ENCODE measurements at places on chromosomes 1 and 21.

- no peak for DNase-seq
Observed at GRCh38 chr21:46483300-46484295, 24.9 kb downstream of the DIP2A start.

DNA sequence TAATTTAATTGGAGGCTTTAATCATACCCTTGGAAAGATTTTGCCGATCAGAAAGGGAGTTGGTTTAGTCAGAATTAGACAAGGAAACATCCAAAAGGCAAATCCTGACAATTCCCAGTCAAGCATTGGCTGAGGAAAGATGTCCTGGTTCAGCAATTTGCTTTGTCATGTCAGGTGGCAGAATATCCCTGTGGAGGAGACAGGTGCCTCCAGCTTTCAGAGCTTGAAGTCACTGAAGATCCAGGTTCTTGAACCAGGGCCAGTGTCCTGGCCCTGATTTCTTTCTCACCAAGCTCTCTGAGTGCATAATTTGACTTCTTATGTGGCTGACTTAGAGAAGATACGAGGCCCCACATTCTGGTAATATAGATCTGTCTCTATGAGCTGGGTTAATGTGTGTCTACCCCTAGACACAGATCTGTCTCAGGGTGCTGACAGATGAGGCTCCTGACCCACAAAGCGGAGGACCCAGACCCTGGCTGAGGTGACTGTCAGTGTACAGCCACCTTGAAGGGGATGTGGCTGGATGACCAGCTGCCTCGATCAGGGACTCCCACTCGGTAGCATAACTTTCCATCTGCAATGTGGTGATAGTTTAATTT lies 118.9 kb downstream of the HHAT start:
- no peak for DNase-seq

GRCh38 chr1:37948166-37948565 lies 1.3 kb upstream of the INPP5B start:
- DNase-seq, result no peak

DNA sequence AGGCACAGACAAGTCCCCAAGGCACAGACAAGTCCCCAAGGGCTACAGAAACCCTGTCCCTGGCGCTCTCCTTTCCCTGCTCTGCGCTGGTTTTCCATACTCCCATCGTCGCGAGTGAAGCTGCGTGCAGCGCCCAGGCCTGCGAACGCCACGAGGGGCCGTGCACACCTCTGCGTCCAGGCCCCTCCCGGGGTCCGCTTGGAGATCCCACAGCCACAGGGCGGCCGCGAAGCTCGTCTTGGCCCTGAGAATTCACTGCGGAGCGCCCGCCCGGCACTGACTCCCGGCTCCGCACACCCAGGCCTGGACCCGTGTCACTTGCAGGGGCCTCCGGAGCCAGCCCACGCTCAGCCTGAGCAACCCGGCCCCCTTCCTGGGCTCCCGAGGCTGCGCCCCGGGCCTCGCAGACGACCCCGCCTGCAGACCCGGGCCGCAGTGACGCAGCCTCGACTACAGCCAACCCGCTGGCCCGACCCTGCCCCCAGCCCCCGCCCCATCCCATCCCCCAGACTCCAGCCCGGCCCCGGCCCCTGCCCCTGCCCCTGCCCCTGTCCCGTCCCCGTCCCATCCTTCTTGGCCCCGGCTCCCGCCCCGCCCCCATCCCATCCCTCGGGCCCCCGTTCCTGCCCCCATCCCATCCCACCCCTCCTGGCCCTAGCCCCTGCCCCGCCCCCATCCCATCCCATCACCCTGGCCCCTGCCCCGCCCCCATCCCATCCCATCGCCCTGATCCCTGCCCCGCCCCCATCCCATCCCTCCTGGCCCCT lies 841 bp downstream of the POFUT2 start:
- DNase-seq, result no peak

DNA sequence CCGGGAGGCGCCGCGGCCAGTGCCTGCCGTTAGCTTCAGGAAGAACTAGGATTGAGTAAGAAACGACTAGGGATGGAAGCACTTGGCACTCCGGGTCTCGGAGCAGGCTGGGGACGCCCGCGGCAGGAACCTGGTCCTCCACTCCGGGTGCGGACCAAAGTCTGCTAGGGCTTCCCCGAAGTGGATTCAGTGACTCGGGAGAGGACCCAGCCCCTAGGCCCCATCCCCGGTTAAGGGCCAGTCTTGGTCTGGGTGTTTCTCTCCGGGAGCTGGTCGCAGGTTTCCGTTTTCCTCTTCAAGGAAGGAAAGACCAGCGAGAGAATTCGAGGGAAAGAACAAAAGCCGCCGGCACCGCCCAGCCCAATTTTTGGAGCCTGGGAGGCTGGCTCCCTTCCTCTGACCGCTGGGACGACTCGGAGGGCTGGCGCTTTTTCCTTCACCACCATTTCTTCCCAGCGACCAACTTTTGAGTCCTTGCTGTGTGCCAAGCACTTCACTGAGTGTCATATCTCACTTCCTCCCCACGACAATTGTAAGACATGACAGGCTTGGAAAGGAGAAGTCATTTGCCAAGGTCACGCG lies 16.8 kb upstream of the STMN1 start:
- no peak for DNase-seq

- DNase-seq, result no peak
Observed at GRCh38 chr1:22953057-22953739, 19.5 kb downstream of the LACTBL1 start.

- no peak for DNase-seq
Observed at GRCh38 chr1:244060117-244060516, 9.0 kb downstream of the ZBTB18 start.

DNA sequence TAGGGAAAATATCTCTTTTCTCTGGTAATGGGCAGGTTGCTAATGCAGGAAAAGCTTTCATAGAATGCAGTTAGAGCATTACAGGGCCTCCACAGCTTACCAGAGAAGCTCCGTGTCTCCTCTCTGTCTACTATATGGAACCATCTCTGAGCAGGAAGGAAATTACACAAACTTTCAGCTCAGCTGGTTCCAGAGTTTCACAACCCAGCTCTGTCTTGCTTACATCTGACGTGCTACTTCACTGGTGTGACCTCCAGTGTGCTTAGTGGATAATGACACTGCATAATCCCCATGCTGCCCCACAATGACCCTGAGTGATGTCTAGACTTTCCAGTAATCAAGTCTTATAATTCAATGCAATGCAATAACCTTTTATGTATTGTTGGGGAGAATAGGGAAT lies 4.3 kb upstream of the FGGY start:
- DNase-seq, result no peak
